Fibroblast of skin of left biceps (primary cell): ENCODE measurements at places on chromosomes 4 and X.
A peak's percentile ranks its signal among the peaks of the same experiment; 100 is the strongest.

- no peak for DNase-seq
Measured at GRCh38 chr4:150023489-150023888, 54.8 kb upstream of the DCLK2 start.

DNA sequence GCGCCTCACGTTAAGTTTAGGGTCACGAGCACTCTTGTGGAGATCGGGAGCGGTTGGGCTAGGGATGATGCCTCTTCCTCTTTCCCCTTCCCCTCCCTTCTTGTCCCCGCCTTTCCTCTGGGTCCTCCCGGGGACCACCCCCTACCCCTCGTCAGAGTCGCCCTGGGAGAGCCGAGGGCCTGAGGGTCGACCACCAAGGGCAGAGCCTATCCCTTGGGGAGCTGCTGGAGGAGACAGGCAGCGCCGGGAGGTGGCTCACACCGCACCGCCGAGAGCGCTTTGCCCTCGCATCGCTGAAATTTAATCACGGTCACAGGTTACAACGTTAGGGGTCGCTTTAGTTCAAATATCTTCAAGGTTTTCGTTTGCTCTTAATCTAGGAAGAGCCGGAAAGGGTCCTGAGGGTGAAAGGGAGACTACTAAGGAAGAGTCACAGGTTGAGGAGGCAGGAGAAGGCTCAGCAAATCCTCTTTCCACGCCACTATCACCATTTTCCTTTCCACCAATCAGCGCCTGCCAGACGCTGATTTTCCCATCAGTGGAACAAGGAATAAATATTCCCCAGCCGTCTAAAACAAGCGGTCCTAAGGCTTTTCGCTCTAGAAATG is 528 bp upstream of the SNCA start:
- DNase-seq: no peak

DNA sequence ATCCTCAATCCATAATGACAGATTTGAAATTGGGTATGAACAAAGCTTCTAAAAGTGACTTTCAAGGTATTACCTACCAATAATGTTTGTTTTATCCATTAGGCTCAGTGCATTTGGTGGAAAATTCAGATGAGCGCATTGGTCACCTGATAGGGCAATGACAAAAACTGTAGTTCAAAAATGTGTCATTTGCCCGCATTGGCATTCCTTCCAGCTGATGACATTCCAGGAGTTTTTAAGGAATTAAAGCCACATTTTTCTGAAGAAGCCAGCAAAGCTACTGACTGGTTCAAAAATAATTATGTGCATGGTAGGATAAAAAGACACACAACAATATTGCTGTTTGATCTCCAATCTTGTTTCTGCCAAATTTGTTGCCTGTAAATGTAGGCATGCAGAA is 473.4 kb upstream of the CPEB2 start:
- no peak for DNase-seq

DNA sequence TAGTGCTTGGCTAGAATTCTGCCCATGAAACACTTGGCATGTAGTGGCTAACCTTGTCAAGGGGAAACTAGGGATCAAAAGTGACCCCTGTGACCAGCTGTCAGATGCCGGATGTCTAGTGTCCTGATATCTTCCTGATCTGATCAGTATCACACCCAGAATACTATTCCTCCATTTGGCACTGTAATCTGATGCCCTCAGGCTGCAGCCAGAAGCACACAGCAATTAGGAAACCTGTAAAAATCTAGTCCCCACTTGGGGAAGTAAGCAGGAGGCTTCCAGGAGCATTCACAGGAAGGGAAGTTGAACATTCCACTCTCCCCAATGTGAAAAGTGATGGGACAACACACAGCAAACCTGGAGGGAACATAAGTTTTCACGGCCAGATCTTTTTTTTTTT is 125.1 kb downstream of the HS6ST2 start:
- DNase-seq: no peak

DNA sequence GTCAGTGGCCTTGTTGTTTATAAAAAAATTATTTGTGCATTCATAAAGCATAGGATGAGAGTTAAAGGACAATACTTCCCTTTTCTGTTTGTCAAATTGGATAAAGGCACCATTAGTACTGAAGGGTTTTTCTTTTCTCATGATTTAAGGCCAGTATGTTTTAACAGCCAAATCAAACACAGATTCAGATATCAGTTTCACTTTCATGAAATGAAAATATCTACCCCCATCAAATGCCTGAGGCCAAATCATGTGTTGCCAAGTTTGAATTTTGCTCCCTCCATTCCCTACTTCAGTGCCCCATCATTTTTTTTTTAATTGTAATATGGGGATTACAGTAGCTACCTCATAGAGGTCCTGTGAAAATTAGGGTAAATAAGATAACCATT is 745.9 kb downstream of the RPA4 start:
- no peak for DNase-seq

GRCh38 chr4:72295966-72296557 is 264.3 kb downstream of the NPFFR2 start:
- no peak for DNase-seq

DNA sequence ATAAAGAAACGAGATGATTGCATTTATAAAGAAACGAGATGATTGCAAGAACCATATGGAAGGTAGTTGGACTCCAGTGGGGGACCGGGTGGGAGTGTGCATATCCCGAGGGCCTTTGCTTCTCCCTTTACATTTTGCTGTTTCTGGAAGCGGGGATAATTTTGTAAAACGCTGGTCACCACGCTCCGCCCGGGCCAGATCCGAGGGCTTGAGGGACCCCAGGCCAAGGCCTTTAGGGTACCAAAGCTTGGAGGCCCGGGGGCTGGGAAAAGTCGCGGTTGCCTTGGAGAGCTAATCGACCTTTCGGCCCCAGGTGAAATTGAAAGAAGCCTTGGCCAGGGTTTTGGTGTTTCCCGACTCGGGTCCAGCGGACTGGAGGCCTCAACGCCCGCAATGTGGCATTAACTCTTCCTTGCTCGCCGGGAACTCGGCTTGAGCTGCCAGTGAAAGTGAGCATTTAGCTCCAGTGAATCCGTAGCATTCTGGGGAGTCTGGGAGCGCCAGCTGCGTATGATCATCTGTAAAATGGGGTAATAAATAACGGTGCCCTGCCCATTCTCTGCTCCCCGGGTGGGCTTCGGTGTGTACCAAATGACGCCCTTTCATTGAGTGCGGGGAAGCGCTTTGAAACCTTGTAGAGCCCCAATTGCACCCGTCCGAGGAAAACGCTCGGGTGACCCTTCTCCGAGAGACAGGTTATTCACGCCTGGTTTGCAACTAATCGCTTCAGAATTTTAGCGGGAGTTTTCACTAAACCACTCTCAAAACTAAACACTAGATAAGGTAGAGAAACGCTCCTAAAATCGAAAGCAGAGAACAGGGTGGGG is 4.5 kb downstream of the NKX3-2 start:
- no peak for DNase-seq

GRCh38 chr4:109947918-109948317 is 35.2 kb downstream of the EGF start:
- DNase-seq: no peak

DNA sequence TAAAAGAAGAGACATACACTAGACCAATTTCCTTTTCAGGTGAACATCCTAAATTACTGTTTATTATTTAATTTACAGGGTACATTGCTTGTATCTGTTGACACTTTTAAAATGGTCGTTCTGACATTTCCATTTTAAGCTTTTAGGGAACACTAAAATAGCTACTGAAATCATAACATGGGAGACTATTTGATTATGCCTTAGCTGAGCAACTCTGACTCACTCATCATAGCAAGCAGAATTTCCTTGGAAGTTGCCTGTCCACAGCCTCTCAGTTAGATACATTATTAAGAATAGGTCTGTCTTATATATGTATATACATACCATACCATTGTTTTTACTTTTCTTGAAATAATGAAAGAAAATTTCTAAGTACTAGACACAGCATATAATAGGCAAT is 22.0 kb downstream of the GUCY1B1 start:
- DNase-seq: no peak

GRCh38 chr4:172547724-172548123 is 620.9 kb upstream of the GALNT7 start:
- DNase-seq: no peak

DNA sequence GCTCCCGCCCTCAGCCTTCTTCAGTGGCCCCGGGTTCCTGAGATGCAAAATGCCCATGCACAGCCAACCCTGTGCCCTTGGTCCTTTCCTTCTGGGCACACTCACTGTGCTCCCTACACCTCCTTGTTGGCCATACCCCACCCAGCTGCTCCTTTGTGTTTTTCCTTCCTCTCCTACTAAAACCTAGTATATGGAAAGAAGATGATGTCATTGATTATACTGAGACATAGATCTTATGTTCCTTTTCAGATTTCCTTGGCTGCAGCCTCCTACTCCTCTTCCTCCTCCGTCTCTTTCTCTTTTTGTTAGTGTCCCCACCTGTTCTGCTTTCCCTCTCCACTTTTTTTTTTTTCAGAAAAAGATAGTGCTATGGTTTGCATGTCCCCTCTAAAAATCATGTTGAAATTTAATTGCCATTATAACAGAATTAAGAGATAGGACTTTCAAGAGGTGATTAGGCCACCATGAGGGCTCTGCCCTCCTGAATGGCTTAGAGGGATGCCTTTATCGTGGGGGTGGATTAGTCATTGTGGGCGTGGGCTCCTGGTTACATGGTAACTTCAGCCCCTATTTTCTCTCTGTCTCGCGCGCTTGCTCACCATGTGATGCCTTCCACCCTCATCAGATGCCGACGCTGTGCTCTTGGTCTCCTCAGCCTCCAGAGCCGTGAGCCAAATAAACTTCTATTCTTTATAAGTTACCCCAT is 254.9 kb upstream of the GATB start:
- no peak for DNase-seq

DNA sequence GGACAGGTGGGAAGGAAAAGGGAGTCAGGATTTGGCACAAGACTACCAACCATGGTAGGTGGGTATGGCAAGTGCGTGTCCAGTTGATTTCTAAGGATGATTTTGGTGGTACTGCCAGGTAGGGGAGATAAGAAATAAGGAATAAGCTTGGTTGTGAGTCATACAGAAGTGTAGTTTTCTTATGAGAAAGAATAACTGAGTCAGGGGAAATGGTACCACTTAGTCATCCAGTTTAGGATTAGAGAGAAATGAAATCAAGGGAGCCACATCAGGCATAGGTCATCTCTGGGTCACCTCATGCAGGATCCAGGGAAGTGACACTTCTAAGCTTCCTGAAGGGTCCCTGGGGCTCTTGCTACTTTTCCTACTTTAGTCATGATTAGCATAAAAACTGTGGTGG is 107.1 kb upstream of the C1GALT1C1 start:
- DNase-seq: no peak

GRCh38 chr4:108166441-108167315 is 2.1 kb downstream of the LEF1 start:
- no peak for DNase-seq

- DNase-seq: no peak
Measured at GRCh38 chr4:28744066-28744465, 1883.4 kb downstream of the STIM2 start.

DNA sequence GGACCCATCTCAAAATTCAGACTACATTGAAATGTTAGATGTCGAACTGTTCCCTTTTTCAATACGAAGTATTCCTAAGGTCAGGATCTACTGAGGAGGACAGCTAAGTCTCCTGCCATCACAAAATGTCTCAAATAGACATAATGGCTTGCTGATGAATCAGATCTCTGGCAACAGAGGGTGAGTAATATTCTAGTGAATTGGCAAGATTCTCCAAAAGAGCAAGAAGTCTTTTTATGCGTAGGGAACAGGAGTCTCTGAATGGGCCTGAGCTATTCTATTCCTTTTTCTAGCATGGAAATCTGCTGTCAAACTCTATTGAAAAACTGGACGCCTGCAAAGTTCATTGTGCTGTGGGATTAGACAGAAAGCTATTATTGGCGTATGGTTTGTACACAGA is 145.4 kb downstream of the FNIP2 start:
- peak; percentile 53 for DNase-seq

GRCh38 chr4:171710743-171711142 is 102.5 kb upstream of the GALNTL6 start:
- no peak for DNase-seq

DNA sequence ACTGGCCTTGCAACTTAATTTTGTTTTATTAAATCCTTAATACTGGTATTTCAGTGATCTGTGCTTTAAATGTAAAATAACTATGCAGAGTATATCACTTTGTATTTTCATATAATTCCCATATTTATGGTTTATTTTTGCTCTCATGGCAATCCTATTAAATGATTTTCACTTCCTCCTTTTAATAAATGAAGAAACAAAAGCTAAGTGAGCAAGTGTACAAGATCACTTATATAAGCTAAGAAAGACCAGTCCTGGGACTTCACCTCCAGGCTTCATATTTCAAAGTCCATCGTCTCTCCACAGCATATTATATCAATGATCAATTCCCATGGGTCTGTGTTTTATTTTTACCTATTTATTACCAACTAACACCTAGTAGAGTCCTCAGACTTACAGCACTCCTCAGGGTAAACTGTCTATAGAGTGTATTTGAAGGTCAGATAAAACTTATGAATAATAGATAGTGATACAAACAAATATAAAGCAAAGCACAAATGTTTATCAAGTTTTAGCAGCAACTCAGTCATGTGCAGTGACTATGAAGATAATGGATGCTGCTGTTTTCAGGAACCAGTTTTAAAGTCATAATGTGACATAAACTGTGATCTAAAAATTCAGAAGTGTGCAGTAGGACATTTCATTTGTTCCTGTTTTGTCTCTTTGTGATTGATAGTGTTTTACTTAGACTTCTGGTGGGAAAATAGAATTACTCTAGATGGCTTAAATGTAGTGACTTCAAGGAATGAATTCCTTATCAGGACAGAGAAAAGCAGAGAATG is 56.8 kb downstream of the ARHGAP24 start:
- no peak for DNase-seq

DNA sequence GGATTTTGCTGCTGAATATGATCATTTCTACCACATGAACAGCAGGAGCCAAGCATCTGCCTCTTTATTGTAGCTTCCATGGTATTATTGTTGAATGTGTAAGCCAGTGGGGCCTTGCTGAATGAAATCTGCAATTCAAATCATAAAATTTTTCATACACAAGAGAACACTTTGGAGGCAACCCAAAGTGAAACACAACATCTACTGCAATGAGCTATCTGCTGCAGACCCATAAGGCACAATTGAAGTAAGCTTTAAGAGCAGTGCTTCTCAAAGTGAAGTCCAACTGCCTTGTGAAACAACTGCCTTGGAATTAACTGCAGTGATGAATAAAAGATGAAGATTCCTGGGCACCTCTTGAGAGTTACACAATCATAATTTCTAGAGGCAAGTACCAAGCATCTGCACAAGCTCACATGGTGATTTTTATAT is 626.3 kb upstream of the INTU start:
- DNase-seq: no peak

- no peak for DNase-seq
Measured at GRCh38 chr4:97404876-97405523, 738.3 kb downstream of the STPG2 start.

DNA sequence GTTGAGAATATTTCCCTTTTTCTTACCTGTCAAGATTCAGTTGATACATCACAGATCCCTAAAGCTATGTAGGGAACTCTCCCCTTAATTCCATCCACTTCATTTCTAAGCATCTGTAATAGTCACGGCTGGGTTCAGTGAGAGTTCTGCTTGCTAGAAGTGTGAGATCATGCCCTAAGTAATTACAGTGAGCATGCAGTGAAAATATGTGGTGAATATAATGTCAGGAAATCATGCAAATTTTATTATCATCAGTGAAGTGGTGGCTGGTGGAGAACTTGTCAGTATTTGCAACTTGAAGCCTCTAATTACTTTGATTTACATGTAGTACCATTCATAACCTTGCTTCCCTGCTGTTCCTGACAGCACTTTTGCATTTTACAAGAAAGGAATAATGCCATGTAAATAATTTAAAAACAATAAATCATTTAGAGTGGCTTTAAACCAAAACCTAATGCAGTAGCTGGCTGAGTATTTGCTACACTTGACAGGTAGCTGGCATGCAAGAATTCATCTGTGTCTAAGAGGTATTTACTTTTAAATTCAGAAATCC is 28.3 kb upstream of the CFAP299 start:
- peak; percentile 64 for DNase-seq
